Activated T-cell treated with anti-CD3 and anti-CD28 coated beads, Interleukin-2, amount 50 U/mL, for 1 hour (primary cell): ENCODE measurements at places on chromosomes 6 and 20.

GRCh38 chr6:111806165-111806547 is 67.1 kb downstream of the FYN start:
- DNase-seq, result no peak

GRCh38 chr6:2563635-2564034 is 187.1 kb downstream of the MYLK4 start:
- DNase-seq, result no peak

DNA sequence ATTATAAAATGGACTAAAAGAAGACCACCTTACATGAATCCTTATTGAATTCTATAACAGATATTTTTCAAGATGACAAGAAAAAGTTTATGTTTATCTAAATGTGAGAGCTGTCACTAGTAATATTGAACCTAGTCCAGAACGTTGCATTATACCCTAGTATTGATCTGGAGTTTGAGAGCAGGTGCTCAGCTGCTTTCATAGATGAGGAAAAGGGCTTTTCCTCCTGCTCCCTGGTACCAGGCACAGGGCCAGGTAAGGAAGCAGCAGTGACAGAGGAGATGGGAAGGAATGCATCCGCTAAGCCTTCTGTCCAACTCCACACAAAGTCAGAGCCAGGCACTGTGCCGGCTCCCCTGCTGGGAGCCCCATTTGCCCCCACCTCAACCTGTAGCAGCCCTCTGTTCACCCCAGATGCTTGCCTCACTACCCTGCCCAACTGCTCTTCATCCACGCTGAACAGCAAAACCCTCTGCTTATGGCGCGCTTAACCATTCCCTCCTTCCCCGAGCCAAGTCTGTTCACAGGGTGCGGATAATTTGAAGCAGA is 393.1 kb downstream of the FRK start:
- DNase-seq, result no peak

DNA sequence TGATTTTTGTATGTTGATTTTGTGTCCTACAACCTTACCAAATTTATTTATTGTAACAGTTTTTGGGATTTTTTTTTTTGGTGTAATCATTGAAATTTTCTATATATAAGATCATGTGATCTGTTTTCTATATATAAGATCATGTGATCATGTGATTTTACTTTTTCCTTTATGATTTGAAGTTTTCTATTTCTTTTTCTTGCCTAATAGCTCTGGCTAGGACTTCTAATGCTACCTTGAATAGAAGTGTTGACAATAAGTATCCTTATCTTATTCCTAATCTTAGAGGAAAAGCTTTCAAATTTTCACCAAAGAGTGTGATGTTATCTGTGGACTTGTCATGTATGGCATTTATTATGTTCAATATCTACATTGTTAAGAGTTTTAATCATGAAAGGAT is 69.7 kb downstream of the TNFAIP3 start:
- DNase-seq, result no peak

DNA sequence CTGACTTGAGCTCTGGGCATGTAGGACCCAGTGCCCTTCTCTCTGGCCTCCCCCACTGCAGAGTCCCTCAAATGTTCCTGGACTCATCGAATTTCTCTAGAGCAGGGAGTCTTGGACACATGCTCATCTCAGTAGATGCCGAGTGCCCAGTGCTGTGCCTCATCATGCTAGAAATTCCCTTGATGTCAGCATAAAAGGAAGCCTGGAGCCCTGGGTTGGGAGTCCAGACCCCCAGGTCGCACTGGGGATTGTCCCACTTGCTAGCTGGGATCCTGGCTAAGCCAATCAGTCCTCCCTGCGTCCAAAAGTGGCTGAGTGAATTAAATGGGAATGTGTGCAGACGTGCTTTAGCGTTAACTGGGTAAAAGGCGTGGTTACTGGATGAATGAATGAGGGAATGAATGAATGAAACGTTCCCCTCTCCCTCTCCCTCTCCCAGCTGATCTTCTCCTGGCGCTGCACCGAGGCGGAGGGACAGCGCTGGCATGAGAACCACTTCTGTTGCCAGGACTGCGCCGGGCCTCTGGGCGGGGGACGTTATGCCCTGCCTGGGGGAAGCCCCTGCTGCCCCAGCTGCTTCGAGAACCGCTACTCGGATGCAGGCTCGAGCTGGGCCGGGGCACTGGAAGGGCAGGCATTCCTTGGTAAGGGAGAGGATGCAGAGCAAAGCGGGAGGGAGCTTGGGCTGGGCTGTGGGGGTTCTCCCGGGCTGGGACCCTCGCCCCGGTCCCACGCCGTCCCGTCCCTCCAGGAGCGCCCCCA is 1.6 kb upstream of the TOMM6 start:
- DNase-seq, result no peak

- no peak for DNase-seq
These were observed 2.9 kb downstream of the SDC4 start for GRCh38 chr20:45345104-45345936.

DNA sequence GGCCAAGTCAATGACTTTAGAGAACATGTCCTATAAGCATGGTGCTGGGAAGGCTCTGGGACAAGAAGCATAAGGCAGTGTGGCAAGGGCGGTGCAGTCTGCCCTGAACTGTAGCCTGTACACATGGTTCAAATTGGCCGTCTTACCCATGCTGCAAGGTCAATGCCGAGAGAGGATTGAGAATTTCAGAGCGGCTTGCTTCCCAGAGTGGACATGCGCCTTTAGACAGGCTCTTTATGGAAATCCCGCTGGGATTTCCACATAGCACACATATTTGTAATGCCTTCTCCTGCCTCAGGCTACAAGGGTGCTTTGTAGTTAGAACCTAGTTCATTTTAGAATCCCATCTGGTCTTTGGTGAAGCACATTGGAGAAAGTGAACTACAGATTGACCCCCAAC is 36.1 kb upstream of the CEP162 start:
- no peak for DNase-seq

- no peak for DNase-seq
These were observed 1.2 kb upstream of the TSPO2 start for GRCh38 chr6:41040940-41041536.

DNA sequence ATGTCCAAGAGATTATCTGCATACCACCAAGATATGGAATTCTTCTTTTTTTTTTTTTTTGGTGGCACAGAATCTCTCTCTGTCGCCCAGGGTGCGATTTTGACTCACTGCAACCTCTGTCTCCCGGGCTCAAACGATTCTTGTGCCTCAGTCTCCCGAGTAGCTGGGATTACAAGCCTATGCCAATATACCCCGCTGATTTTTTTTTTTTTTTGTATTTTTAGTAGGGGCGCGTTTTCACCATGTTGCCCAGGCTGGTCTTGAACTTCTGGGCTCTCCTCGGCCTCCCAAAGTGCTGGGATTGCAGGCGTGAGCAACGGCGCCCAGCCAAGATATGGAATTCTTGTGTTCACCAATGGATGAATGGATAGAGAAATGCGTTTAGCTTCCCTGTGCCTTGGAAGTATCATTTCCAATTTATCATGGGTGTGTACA is 31.0 kb downstream of the POM121L2 start:
- DNase-seq, result no peak
